Astrocyte (in vitro differentiated cells and primary cell): ENCODE measurements at places on chromosomes 2 and 18.

- peak; percentile 33 for DNase-seq
These were observed 811.8 kb upstream of the ACVR2A start for GRCh38 chr2:147033044-147033443.

DNA sequence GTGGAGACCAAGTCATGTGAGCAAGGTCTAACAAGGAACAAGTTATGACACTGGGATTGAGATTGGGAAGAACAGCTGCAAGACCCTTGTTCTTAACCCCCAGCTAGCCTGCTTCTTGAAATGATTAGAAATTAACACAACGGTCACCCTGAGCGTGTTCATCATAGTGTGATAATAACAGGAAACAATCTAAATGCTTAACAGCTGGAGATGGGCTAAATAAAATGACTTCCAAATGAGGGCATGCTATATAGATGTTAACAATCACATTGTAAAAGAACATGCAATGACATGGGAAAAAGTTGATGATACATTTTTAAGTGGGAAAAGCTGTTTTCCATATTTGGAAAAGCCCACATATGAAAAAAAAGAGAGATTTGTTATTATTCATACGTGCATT is 47.6 kb downstream of the RPL37A start:
- no peak for DNase-seq

DNA sequence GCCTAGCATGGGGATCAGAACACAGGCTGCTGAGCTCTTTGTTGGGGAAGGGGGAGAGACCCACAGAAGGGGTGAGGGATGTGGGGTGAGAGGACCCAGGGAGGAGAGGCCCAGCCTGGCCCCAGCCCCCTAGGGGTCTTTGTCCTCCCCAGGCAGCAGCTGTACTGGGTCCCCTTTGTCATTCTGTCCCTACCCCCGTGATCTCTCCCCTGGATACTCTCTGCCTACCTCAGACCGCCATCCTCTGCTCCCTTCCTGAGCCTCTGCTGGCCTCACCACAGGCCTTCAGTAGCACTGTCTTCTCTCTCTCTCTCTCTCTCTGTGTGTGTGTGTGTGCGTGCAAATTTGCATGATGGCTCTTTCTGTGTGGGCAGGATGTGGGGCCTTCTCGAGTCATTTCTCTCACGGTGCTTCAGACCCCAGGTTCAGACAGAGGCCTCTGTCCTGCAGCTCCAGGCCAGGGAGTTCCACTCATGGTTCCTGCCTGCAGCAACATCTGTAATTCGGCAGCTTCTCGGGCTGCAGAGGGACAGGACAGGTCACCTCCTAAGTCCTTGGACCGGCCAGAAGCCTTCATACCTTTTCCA is 1.4 kb downstream of the PSD4 start:
- DNase-seq = no peak

- no peak for DNase-seq
These were observed 21.5 kb downstream of the SLC4A5 start for GRCh38 chr2:74321737-74322136.

GRCh38 chr2:239208465-239209180 is 192.2 kb downstream of the HDAC4 start:
- no peak for DNase-seq

- DNase-seq = peak; percentile 76
These were observed 2.4 kb downstream of the CTIF start for GRCh38 chr18:48541026-48541746.

DNA sequence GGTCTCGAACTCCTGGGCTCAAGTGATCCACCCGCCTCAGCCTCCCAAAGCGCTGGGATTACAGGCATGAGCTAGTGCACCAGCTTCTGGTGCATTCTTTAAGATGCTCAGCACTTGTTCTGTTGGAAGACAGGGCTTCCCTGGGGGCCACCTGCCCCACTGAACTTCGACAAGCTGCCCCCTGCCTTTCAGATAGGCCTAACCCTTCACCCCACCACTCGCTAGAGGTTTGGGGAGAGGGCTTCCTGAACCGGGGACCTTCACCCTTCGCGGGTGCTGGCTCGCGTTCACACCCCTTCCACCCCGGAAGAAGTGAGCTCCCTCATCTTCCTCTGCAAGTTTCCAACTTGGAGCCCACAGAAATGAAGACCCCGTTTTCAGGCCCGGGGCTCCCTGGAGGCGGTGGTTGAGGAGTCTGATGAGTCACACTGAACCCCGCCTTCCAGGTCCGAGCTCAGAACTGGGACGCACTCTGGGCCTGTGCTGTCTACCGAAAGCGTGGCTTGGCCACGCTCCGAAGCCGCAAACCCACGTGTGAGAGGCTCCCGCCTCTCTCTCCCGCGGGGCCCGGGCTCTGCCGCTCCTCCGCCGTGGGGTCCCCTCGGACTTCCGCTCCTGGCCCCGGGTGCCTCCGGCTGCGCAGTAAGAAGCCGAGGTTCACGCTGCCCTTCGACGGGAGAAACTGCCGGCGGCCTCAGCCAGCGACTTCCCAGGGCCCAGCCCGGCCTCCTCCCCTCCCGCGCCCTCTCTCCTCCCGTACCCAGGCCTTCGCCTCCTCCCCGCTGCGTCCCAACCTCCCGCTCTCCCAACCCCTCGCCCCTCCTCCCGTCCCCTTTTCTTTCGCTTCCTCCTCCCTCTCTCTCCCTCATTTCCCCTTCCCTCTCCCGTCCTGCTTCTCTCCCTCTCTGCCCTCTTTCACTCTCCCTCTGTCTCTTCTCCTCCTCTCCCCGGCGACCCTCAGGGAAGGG is 47.5 kb upstream of the SP3 start:
- DNase-seq = no peak

DNA sequence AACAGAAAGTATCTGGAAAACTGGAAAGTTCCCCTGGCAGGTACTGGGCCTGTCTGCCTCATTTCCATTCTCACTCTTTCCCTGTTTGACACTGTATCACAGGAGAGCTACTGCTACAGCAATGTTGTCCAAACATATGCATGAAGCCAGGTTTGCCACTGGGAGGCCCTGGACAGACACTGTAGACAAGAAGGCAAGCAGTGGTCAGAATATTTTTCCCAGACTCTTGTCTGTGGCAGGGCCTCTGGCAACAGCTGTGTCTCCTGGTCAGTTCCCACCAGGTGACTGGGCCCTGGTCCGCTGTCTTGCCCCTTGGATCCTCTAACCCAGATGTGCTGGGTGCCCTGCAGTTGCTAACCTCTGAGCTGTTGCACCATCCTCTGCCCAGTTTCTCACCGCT is 178.9 kb upstream of the FANCL start:
- no peak for DNase-seq

- DNase-seq = peak; percentile 20
These were observed 40.7 kb upstream of the C2orf66 start for GRCh38 chr2:196849895-196850294.

GRCh38 chr2:74822771-74823566 is 11.0 kb upstream of the HK2 start:
- DNase-seq = no peak

- DNase-seq = no peak
These were observed 35.9 kb upstream of the CCDC93 start for GRCh38 chr2:118049816-118050140.

GRCh38 chr2:78979380-78980151 is 45.9 kb upstream of the REG3G start:
- DNase-seq = no peak

DNA sequence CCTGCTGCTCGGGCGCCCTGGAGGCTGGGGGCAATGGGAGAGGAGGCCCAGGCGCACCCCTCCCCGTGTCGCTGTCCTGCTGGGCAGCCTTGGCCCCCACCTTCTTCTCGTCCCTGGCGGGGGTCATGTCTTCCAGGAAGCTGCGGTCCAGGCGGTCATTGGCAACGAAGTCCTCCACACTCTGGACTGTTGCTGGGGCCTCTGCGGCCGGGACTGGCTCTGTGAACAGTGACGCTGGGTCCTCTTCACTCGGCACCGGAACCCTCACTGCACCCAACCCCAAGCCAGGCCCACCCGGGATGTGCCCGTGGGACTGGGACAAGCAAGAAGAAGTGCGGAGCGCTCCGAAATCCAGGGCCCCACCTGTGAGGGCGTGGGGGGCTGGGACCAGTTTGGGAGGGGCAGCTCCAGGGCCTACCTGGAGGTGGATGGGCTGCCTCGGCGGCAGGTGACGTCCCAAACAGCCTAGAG is 308.0 kb downstream of the CCDC74A start:
- no peak for DNase-seq

GRCh38 chr2:73970141-73970803 is 14.4 kb upstream of the TET3 start:
- DNase-seq = no peak
